ENCODE measurements at places on chromosomes 12 and 14.

DNA sequence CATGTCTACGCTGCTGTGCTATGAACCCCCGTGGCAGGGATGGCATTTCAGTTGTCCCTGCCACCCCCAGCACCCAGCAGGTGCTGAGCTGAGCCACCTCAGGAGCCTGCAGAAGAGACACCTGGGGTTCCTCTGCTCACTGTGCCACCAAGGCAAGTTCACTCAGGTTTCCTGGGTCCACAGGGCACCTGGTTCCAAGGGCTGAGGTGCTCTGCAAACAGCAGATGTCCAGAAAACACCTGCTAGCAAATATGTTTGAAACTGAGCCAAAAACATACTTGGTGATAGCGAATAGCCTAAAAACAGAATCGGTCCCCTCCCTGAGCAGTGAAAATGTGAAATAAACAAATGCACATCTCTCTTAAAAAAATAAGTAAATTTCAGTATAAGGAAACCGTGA, 35.6 kb upstream of the GPR68 start:
- no peak for DNase-seq

DNA sequence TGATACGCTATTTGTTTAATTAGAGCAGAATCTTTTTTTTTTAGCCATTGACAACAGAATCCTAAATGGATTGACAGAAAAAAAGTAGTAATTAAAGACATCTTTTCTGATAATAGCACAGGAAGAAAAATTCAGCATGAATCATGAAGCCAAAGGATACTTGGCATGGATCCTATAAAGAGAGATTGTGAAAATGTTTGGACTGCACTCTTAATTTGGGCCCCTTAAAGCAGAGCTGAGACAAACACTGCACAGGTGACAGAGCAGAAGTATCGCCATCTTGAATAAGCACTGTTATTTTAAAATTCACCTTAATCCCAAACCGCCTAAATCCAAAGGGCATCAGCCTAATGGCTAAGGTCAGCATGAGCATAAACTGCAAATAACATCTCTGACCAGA, 48.8 kb upstream of the SEL1L start:
- DNase-seq, result no peak

DNA sequence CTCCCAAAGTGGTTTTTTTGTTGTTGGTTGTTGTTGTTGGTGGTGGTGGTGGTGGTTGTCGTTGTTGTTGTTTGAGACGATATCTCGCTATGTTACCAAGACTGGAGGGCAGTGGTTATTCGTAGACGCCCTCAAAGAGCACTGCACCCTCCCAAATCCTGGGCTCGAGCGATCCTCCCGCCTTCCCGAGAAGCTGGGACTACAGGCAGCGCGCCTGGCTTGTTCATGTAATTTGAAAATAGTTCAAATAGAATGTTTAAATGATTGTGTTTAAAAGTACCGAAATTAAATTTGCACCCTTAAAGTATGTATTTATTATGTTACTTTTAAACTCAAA, 439 bp upstream of the ANAPC5 start:
- DNase-seq, result no peak

- DNase-seq, result no peak
Observed at GRCh38 chr12:128783129-128783574, 40.6 kb downstream of the SLC15A4 start.

DNA sequence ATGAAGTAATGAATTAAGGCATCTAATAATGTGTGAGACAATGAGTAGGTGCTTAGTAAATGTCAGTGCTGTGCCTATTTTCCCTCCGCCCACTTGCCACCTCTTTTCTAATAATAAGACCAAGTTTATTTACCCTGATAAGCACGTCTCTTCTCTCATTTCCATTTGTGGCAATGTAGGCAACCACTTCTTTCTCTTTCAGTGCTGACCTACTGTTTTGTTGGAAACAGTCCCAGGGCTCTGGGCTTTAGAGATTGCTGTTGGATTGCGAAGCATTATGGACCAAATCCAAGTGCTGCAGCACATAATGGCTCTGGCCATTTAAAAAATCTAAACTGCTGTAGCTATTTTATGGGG, 141.3 kb upstream of the PLEKHG7 start:
- no peak for DNase-seq

- peak; percentile 45 for DNase-seq
Observed at GRCh38 chr14:99644723-99645544, at the start of gene HHIPL1. HHIPL1 (plus strand) TSS chr14:99645129; CDS start chr14:99645208, 79 bp downstream.

DNA sequence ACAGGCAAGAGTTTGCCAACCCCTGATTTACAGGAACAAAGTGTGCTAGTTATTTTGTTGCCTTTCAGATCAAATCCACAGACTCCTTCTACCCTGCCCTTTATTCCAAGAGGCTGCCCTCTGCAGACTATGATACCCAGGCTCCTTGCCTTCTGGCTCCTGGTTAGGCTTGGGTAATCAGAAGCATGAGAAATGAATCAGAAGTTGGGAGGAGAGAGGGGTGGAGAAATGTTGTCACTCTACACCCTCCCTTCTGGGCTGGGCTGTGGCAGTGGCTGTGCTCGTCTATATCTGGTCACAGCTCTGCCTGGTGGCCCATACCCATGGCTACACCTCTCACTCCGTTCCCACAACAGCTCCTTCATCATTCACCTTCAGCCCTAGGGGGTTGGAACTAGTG, 204.6 kb upstream of the PLXNC1 start:
- no peak for DNase-seq

DNA sequence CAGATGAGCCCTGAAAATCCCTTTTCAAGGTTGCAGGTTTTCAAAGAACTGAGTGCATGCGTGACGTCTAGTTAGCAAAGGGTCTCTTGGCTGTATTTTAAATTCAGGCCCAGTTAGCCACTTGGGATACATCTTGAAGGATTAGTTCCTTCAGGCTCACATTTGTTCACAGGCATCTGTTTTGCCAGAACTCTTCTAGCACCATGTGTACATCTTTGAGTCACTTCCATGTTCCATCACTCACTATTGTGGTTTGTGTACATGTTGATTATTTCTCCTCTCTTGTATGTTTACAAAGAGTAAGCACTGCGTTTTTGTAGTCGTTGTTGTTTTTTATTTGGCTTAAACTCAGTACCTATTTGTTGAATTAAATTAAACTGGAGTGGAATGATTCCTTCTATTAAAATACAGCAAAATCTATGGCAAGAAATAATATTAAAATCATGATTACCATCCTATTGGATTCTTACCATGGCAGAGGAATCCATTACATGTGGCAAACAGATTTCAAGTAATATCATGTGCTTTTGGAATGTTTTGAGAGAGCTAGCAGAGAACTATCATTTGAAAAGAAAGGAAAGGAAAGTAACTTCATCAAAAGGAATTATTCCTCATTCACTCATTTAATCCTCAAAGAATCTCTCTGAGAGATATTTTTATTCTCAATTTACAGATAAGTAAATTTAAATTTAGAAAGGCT, 438.9 kb upstream of the FAR2 start:
- DNase-seq, result no peak

- no peak for DNase-seq
Observed at GRCh38 chr14:54356172-54356571, 40.6 kb upstream of the CDKN3 start.

DNA sequence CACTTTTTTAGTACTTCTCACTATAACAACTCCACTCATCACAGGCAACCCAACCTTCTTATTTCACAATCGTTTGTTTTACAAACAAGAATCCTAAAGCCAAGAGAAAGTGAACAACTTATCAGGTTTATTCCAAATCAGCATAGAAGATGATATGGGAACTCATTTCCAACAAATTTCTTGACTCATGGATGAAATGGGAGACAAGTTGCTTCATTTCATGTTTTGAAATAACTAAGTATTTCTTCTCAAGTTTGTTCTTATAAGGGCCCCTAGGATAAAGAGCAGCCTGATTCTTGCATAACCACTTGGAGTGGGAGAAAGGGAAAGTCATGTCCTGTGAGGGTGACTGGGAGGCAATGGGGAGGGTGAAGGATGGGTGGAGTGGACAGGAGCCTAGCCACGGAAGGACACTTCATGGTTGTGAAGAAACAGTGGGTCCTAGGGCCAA, 168.3 kb downstream of the DUSP6 start:
- no peak for DNase-seq

DNA sequence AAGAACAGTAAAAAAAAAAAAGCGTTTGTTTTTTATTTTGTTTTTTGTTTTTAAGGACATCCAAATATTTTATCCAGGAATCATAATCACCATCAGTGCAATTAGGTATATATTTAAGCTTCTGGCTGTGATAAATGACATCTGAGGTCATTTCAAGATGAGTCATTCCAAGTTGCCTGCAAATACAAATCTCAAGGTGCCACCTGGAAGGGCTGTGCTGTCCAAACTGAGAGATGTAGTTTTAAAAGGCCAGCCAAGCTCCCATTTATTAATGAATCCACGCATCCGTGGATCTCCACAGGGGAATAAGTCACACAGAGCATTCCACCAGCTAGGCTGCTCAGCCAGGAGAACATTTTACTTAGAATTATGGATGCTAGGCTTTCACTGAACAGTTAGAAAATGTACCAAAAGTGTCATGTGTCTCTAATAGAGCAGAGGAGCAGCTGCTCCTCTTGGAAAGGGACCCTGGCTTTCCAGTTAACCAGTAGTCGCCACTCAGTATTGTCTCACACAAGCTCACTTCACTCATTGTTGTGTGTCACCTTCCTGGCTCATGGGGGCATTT, 1151.4 kb upstream of the TMEM132C start:
- no peak for DNase-seq

- DNase-seq, result no peak
Observed at GRCh38 chr12:124704619-124705018, 137.2 kb upstream of the NCOR2 start.

- no peak for DNase-seq
Observed at GRCh38 chr12:124790650-124791400, 72.8 kb downstream of the SCARB1 start.

GRCh38 chr12:119685375-119685774, 17.4 kb downstream of the PRKAB1 start:
- DNase-seq, result no peak

All from neural crest cell (in vitro differentiated cells).